Kidney epithelial cell (primary cell): ENCODE measurements at places on chromosomes 5 and 9. TPM values are rescaled to one million over a fixed set of nuclear protein-coding genes. Genes with fewer than 3 reads are reported as not detected.

DNA sequence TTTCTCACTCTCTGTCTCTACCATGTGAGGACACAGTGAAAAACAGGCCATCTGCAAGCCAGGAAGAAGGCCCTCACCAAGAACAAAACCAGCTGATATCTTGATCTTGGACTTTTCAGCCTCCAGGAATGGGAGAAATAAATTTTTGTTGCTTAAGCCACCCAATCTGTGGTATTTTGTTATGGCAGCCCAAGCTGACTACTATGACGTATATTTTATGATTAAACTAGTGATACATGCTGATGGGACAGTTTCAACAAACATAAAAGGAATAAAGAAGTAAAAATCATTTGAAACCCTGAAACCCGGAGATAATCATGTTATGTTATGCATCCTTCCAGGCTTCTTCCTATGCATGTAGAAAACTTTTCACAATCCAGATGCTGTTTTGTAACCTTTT, 71.5 kb upstream of the ERBIN start:
- DNase-seq, result no peak

The PFN3 gene
- not detected in 2 replicates for total RNA-seq

The SPATA31D4 gene
- not detected in 2 replicates for total RNA-seq

DNA sequence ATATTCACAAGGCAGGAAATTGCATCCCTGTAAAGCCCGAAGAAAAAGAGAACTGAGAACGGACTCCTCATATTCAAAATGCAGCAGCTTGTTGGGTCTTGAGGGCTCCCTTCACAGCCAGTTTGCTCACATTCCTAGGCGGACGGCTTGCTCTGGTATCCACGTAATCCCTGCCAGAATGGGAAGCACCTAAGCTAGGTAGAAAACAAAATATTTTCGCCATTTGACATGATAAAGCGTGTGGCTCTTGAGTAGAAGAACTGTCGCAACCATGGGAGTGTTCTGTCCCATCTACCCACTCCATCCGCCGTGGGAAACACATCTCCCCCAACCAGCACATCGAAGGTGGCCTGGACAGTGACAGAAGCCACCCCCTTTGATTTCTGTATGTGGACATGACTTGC, 183.1 kb downstream of the GAS1 start:
- no peak for DNase-seq

The LURAP1L gene
- total RNA-seq, result 44.5 and 46.6 TPM in 2 replicates
